ENCODE measurements at places on chromosomes 3 and 15.

GRCh38 chr3:17954801-17955200 is 212.4 kb upstream of the TBC1D5 start:
- no peak for DNase-seq

DNA sequence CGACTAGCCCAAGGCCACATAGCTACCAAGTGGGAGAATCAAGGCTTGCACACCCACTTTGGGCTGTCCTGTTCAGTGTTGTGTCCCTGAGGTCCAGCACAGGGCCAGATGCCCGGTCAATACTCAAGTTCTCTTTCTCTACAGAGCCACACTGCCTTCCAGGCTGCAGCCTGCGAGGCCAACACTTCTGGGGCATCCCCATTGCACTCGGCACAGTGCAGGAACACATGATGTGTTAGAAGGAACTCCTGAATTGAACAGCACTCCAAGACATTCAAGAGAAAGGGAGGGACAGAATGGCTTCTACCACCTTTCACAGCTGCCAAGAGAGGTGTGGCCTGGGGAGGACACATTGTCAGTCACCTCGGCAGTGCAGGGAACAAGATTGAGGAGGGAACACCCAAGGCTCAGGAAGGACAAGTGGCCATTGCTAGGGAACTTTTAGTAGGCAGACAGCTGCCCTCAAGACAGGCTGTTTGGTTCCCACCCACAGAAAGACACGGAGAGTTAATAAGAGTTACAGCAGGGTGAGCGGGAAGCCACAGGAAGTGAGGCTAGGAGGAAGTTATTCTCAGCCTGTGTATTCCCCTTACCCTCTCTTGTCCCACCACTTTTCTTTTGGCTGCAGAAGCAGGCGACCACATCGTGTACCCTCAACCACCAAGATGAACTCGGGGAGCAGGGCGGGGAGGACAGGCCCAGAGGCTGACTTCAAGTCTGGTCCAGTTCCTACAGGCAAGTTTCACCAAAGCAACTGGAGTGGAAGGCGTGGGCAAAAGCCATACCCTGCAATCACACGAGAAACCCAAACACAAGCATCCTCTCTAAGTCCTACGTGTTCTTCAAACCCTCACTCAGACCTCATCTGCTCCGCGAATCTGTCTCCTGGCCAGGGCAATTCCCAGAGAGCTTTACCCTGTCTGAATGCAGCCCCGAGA is 69.4 kb downstream of the SRGAP3 start:
- DNase-seq, result no peak

- no peak for DNase-seq
Observed at GRCh38 chr3:196499807-196500524, 3.6 kb downstream of the RNF168 start.

DNA sequence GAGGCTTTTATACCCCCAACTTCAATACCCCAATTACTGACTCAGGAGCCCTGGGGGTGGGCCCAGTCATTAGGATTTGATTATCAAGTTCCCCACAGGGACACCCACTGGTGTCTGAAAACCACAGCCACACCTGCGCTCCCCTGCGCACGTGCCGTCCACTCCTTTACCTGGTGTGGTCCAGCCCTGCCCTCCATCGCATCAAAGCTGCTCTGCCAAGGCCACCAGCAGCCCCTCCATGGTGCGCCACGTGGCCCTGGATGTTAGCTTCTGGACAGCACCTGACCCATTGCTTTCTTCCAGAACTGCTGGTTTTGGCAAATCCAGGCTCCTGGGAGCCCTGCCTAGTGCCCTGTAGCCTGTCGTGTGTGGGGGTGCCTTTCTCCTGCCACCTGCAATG is 136.3 kb downstream of the NSMCE3 start:
- no peak for DNase-seq

GRCh38 chr3:143832433-143832832 is 15.8 kb downstream of the SLC9A9 start:
- DNase-seq, result no peak

DNA sequence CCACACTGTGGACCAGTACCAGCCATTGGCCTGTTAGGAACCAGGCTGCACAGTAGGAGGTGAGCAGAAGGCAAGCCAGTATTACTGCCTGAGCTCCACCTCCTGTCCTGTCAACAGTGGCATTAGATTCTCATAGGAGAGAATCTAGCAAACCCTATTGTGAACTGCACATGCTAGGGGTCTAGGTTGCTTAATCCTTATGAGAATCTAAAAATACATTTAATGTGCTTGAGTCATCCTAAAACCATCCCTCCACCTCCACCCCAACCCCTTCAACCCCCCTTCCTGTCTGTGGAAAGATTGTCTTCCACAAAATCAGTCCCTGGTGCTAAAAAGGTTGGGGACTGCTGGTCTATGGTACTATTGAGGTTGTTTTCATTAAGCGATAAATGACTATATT is 49.3 kb upstream of the KCNAB1 start:
- peak; percentile 32 for DNase-seq

DNA sequence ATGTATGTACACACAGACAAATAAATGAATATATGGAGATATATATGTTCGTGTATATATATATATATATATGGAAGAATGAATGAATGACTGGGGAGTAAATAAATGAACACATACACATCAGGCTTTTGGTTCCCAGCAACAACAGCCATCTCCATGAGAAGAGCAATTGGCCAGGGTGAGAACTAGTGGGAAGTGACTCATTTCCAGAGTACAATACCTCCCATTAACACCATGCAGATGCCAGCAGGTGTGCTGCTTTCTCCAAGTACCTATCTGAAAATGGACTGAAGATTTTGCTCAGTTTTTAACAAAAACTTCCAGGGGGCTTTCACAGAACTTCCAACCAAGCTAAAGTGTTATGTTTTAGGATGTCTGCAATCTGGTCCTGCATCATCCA is 179.8 kb upstream of the SLC2A2 start:
- no peak for DNase-seq

- DNase-seq, result no peak
Observed at GRCh38 chr3:40398346-40398745, 11.4 kb downstream of the ENTPD3 start.

DNA sequence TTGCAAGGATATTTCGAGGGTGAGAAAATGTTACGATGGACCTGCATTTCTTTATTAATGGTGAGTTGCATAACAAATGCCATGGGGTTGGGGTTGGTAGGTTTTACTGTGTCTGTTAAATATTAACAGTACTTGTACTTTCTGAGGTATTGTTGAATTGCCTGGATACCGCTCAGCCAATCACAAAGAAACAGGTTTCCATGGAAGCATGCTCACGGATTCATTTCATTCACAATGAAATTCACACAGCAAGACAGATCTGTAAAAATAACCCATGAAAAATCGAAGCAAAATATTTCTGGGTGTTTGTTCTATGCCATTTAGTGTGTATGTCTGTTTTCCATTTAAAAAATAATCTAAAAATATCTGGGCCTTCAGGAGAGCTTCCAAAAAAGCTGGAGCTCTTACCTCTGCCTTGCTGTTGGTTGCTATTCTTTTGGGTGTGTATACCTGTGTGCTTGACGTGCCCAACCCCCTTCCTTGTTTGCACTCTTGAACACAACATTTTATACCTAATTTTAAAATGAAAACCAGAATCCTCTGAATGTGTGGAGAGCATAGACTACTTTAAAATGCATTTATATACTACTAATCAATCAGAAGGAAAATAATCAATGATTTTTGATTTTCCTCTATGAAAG is 479.8 kb upstream of the TBL1XR1 start:
- DNase-seq, result no peak

DNA sequence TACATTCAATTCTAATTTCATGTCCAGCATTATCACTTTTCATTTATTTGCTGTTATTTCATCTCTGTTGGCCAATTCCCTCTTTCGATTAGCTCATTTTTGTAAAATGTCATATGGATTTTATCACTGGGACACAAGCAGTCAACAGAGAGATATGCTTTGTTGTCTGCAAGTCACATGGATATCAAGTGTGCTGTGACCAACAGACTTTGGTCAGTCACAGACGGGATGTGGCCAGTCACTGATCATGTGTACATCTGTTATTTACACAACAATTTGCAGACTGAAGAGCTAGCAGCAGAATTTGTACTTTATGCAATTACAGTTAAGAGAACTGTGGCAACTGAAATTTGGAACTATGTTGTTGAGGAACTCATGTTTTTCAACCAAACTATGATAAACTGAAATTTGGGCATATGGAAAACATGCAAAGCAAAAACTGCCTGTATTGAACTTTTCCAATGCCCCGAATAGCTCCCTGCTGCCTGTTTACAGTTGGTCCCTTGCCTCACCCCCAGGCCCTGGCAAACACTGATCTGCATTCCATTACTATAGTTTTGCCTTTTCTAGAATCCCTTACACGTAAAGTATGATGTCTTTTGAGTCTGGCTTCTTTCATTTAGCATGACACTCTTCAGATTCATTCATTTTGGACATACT is 104.4 kb downstream of the RPL22L1 start:
- DNase-seq, result no peak

GRCh38 chr3:150609988-150610387 is 6.9 kb downstream of the SELENOT start:
- no peak for DNase-seq

- no peak for DNase-seq
Observed at GRCh38 chr15:59614153-59614552, 2.6 kb downstream of the GCNT3 start.

DNA sequence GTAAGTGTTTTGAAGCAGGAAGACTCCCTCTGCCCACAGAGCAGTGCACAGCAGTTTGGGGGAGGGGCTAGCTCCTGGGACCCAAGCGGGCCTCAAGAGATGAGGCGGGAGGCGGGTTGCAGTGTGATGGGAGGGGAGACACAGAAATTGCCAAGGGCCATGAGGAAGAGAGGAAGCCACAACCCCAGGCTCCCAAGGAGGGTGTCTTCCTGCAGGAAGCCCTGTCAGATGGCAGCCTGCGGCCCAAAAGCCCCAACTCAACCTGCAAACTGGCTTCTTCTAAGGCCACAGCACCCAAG is 7.3 kb upstream of the ISLR2 start:
- no peak for DNase-seq

DNA sequence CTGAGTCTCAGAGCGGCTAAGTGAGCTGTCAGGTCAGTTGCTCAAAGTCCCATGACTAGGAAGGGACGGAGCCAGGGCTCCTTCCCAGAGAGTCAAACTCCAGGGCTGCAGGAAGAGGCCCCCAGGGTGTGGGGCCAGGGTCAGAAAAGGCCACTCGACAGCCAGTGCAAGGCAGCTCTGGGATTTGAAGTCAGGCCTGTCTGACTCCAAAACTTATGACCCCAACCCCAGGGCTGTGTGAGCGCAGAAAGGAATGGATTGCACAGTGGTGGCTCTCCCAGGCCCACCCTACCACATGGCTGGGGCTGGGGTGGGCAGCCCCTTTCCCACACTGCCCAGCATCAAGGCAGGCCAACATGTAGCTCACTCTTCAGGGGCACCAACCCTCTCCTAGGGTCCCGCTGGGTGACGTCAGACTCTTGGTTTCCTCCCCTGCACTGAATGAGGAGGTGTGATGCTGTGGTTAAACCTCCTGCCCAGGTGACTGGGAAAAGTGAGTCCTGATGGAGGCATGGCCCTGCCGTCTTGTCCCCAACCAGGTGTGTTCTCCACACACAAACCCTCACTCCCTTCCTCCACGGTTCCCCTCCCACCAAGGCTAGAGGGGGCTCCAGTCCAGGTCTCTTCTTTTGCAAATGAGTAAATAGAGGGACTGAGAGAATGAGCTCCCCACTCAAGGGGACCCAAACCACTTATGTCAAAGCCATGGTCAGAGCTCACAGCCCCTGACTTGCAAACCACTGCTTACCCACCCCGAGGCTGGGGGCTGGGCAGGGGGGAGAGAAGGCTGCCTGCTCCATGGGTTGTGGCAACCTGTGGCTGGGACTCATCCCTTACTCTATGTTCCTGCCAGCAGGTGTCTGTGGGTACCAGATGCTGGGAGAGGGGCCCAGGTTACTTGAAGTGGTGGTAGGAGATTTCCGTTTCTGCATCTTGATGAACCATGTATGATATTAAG is 23.8 kb upstream of the CORO2B start:
- no peak for DNase-seq

- DNase-seq, result no peak
Observed at GRCh38 chr3:72386327-72387000, 461.8 kb downstream of the SHQ1 start.

DNA sequence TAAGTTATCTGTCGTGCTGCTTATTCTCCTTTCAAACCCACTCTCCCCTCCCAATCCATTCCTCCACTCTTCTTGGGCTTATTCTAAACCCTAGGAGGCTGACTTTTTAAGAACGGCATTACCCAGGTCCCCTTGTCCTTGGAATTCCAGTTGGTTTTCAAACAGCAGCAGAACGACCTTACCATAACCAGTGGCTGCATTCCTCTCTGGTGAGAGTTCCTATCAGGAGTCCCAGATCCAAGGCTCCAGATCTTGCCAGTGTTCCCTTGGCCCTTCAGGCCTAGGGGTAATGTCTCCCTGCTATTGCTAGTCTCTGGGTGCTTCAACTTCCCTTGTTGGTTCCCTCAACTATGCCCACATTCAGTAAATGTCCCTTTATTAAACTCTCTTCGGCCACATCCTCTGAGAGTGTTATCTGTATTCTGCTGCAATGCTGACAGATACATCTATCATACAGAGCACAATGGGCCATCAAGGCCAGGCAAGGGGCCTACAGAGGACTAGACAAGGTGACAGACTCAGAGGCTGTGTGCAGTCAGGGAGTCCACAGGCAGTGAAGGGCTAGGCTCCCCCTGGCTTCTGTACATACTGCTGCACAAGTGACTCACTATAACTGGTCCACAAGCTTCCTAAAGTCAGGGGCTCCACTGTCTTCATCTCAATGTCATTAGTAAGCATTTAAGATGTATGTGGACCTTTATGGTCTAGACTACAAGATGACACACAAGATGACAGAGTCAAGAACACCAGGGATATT is 10.1 kb downstream of the LYSMD2 start:
- peak; percentile 77 for DNase-seq

GRCh38 chr3:157275832-157276231 is 115.9 kb upstream of the CCNL1 start:
- DNase-seq, result no peak

GRCh38 chr3:8050283-8050682 is 451.3 kb upstream of the LMCD1 start:
- no peak for DNase-seq

- DNase-seq, result peak; percentile 52
Observed at GRCh38 chr15:98548139-98548971, 100.0 kb upstream of the IGF1R start.

- peak; percentile 36 for DNase-seq
Observed at GRCh38 chr3:32733631-32734229, 48.7 kb downstream of the CNOT10 start.

DNA sequence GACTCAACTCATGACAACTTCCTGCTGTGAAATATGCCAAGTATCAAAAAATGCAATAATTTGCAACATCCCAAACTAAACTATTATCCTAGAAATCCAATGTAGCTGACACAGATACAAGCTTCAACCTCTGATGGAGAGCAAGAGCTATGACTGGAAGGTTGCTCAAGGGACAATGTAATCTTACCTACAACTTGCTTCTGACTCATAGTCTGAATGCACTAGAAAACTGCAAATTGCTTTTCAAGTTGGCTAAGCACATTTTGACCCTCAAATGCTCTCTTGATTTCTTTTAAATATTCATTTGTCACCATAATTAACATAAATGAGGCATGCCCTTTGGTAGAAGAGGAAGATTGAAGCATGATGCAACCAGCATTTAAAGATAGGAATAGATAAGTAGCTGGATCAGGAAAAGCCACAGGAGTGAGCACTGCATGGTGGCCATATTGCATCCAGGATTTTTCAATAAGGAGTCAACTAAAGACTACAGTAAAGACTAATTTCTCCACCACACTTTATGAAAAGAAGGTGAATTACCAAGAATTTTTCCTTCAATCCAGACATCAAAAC is 630.8 kb upstream of the GBE1 start:
- DNase-seq, result no peak

Data from EL (cell line).